ENCODE measurements at places on chromosomes 7 and 10. TPM values are rescaled to one million over a fixed set of nuclear protein-coding genes. Genes with fewer than 3 reads are reported as not detected.

DNA sequence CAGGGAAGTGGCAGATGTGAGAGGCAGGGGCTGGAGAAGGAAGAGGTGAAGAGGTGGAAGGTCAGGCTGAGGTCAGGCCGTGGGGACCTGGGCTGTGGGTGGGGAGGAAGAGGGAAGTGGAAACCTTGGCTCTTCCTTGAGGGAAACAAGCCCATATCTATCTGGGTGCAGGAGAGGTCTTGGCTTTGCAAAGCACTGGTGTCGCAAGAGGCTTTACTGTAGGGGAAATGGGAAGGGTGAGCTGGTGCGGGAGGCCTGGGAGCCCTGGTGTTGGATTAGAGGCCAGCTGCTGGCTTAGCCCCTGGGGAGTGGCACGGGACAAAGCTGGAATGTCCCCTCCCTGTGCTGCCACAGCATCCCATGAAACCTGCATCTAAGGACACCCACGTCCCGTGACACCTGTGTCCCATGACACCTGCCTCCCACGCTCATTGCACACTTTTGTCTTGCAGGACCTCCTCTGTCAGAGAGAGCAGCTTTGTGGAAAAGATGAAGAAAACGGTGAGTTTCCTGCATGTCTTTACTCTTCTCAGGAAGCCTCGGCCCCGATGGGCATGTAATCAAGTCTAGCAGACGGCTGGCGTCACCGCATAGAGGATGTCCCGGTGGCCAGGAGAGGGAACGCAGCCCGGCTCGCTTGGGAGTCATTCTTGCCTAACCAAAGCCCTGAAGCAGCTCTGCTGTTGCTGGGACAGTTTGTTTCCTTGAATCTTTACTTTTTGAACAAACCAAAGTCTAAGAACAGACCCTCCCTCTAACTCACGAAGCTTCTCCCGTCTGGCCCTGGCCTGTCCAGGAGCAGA, 22.2 kb downstream of the TMEM120A start:
- no peak for DNase-seq
- H3K36me3 ChIP-seq = peaks cover 10% of the 10 kb centered on the region
- H3K4me3 ChIP-seq = no peak overlapping the region
- H3K27me3 ChIP-seq = no peaks in the 10 kb centered on the region
- H3K4me1 ChIP-seq = peaks cover 8% of the 10 kb centered on the region
- no peak overlapping the region for H3K27ac ChIP-seq

DNA sequence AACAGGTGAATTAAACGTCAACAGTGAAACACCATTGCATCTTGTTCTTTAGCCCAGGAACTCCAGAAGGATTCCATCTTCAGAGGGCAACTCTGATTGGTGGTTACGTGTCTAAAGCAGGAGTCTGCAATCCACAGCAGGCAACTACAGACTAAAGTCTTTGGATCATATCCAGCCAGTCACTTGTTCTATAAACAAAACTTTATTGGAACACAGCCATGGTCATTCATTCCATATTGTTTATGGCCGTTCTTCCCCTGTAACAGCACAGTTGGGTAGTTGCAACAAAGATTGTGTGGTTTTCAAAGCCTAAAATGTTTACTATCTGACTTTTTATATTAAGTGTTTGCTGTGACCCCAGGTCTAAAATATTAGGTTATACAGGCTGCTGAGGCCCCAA, 94.7 kb upstream of the IMMP2L start:
- DNase-seq = no peak
- H3K27ac ChIP-seq = no peak overlapping the region
- H3K36me3 ChIP-seq = no peaks in the 10 kb centered on the region
- no peaks in the 10 kb centered on the region for H3K4me1 ChIP-seq

DNA sequence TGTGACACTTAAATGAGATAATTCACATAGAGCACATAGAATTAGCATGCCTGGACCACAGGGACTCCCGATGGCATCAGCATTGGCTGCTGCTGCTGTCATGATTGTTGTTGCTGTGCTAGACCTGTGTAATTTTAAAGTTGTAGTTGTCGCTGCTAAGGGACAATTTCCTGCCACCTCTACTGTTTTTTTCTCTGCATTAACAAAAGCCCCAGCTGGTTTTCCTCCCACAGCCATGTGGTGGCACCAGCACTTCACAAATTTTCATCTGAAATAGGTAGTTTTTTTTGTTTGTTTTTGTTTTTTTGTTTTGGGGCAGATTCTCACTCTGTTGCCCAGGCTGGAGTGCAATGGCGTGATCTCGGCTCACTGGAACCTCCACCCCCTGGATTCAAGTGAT, 25.4 kb upstream of the PRXL2A start:
- no peak overlapping the region for H3K27ac ChIP-seq
- DNase-seq = peak; percentile 49
- peaks cover 12% of the 10 kb centered on the region for H3K27me3 ChIP-seq
- H3K4me3 ChIP-seq = peak overlapping the region; percentile 48
- H3K36me3 ChIP-seq = no peaks in the 10 kb centered on the region
- peaks cover 8% of the 10 kb centered on the region for H3K4me1 ChIP-seq

DNA sequence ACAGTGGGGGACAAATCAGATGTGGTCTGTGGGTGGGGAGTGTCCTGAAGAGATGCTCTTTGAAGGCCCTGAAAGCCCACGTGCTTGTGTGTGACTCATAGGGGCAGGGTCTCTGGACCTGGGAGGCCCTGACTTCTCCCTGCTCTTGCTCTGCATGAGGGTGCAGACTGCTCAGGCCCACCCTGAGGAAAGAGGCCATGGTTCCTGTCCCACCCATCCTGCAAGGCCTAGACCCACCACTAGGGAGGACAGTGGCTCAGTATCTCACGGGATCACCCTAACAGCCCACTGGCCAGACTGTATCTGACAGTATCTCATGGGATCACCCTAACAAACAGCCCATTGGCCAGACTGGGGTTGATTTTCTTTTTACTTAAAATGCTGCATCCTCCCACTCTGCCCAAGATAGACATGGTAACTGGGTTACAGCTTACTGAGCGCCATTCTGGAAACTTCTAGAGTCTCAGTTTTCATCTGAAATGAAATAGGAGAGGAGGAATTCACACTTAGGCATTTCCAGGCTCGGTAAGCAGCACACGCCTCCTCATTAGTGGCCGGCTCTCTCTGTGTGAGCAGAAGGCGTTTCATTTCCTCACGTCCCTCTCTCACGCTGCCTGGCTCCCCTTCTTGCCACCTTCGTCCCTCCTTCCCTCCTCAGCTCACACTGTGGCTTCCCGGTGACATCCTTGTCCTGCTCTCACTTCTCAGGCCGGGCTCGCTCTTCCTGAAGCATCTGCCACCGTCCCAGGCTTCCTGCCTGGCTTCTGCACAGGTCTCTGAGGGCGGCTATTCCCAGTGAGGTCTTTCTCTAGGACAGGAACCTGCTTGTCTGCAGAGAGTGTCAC, 242.6 kb downstream of the GLRX3 start:
- no peak for DNase-seq
- no peak overlapping the region for H3K4me3 ChIP-seq
- no peak overlapping the region for H3K27ac ChIP-seq
- no peaks in the 10 kb centered on the region for H3K36me3 ChIP-seq

BUB3 gene
- total RNA-seq = 265 TPM

DNA sequence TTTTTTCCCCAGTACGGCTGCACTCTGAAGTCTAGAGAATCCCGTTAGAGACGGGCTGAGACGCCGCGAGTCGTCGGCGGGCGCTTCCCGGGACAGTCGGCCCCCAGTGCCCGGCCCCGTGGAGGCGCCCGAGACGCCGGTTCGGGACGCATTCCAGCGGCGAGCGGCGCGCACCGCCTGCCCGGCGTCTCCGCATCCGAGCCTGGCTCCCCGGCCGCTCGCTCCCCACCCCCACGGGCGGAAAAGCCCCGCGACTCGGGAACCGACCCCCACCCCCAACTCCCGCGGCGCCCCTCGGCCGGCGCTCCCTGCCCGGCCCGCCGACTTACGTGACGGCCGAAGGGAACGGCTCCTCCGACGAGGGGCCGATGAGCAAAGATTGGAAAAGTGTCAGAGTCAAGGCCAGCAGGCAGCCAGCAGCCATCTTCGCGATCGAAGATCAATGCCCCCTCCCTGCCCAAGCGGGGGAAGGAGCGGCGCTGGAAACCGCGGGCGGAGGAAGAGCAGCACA, 486 bp downstream of the CACNA2D1 start:
- DNase-seq = peak; percentile 31
- no peaks in the 10 kb centered on the region for H3K36me3 ChIP-seq
- H3K27ac ChIP-seq = no peak overlapping the region
- H3K4me3 ChIP-seq = peak overlapping the region; percentile 32
- peaks cover 3% of the 10 kb centered on the region for H3K4me1 ChIP-seq

GRCh38 chr10:48640326-48640725, 35.5 kb upstream of the ARHGAP22 start:
- DNase-seq = no peak
- no peak overlapping the region for H3K27ac ChIP-seq
- no peaks in the 10 kb centered on the region for H3K36me3 ChIP-seq
- H3K4me1 ChIP-seq = peaks cover 2% of the 10 kb centered on the region

DNA sequence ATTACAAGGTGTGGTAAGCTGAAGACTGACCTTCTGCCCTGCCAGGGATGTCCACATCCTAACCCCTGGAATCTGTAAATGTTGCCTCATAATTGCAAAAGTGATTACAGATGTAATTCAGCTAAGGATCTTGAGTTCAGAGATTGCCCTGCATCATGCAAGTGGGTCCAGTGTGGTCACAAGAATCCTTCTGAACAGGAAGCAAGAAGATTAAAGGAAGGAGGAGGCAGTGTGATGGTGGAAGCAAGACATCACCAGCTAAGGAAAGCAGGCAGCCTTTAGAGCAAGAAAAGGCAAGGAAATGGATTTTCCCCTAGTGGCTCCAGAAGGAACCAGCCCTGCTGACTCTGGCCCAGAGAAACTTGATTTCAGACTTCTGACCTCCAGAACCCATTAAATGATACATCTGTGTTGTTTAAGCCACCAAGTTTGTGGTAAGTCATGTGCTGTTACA, 78.1 kb downstream of the USP6NL start:
- no peak overlapping the region for H3K27ac ChIP-seq
- no peak overlapping the region for H3K4me3 ChIP-seq
- H3K36me3 ChIP-seq = peaks cover 5% of the 10 kb centered on the region
- H3K27me3 ChIP-seq = no peaks in the 10 kb centered on the region
- no peak for DNase-seq

TRDMT1 gene
- 17.1 TPM for total RNA-seq

CAMK2G gene
- 48.6 TPM for total RNA-seq

GRCh38 chr10:96416643-96417042, 57.8 kb upstream of the OPALIN start:
- H3K27me3 ChIP-seq = peaks cover 4% of the 10 kb centered on the region
- no peaks in the 10 kb centered on the region for H3K36me3 ChIP-seq
- H3K4me1 ChIP-seq = no peaks in the 10 kb centered on the region
- no peak overlapping the region for H3K4me3 ChIP-seq
- DNase-seq = no peak
- no peak overlapping the region for H3K27ac ChIP-seq

DNA sequence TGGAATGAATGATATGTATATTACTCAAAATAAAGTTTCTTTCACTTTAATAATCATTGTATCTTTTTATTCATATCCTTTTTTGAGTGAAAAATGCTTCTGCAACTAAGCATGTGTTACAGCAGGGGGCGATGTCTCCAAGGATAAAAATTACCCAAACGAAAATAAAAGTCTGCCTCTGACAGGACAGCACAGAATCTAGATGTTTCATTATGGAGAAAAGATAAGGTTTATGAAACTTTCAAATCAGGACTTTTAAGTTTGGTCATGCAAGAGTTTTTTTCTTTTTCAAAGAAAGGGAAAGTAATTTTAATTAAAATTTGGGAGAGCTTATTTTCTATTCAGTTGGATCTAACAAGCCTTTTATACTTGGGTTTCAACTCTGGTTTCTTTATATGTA, 48.4 kb downstream of the TES start:
- H3K27me3 ChIP-seq = no peaks in the 10 kb centered on the region
- H3K27ac ChIP-seq = no peak overlapping the region
- peaks cover 10% of the 10 kb centered on the region for H3K36me3 ChIP-seq

SFRP5 gene
- total RNA-seq = 0.22 TPM

DNA sequence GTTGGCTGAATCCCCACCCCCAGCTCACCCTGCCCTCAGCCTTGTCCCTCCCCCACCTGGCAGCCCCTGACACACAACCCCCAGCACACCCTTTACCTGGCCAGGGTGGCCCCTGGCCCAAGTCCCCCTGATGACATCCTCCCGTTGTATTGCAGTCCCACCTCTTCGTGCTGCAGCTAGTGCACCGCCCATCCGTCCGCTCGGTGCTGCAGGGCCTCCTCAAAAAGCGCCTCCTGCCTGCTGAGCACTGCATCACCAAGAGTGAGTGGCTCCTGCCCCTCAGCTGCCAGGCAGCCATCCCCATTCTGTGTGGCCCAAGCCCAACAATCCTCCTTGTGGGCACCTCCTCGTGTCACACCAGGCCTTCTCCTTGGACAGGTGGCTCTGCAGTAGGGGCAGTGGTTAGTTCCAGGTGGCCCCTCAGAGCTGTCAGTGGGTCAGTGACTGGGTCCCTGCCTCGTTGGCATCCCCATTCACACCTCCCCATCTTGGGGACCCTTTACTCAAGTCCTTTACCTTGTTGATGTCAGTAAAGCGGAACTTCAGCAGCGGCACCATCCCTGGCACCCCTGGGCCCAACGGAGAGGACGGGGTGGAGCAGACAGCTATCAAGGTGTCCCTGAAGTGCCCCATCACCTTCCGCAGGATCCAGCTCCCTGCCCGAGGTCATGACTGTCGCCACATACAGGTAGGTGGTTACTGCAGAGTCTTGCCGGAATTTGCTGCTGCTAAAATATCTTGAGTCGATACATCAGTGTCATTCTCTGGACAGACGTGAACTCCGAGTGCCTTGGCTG, 14.3 kb downstream of the ZMIZ2 start:
- no peak overlapping the region for H3K4me3 ChIP-seq
- peaks cover 13% of the 10 kb centered on the region for H3K36me3 ChIP-seq
- peaks cover 2% of the 10 kb centered on the region for H3K4me1 ChIP-seq

NACAD gene
- 0.08 TPM for total RNA-seq

EPO gene
- total RNA-seq = not detected

GNG11 gene
- not detected for total RNA-seq

DNA sequence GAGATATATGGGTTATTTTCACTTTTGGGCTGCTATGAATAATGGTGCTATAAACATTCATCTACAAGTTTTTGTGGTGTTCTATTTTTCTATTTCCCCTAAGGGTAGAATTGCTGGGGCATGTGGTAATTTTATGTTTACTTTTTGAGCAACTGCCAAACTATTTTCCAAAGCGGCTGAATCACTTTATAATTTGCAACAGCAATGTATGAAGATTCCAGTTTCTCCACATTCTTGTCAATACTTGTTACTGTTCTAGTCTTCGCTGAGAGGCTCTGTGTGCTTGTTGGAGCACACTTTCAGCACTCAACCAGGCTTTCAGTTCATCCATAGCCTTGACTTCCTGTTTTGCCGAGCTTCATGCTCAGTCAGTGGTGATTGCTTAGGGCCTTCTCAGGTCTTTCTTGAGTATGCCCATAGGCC, 39.0 kb downstream of the ADK start:
- H3K27me3 ChIP-seq = no peaks in the 10 kb centered on the region
- H3K27ac ChIP-seq = peak overlapping the region; percentile 87
- peaks cover 7% of the 10 kb centered on the region for H3K36me3 ChIP-seq

GRCh38 chr10:31697271-31698180, 231.1 kb downstream of the ARHGAP12 start:
- no peaks in the 10 kb centered on the region for H3K27me3 ChIP-seq
- no peak overlapping the region for H3K4me3 ChIP-seq
- no peaks in the 10 kb centered on the region for H3K4me1 ChIP-seq
- H3K27ac ChIP-seq = no peak overlapping the region
- H3K36me3 ChIP-seq = no peaks in the 10 kb centered on the region
- DNase-seq = no peak
